Stimulated activated CD4-positive, alpha-beta T cell treated with anti-CD3 and anti-CD28 coated beads, Interleukin-12 subunit alpha, Interleukin-12 subunit beta, amount 100 ng/mL, for 24 hours (primary cell): ENCODE measurements at places on chromosomes 12 and 14.

DNA sequence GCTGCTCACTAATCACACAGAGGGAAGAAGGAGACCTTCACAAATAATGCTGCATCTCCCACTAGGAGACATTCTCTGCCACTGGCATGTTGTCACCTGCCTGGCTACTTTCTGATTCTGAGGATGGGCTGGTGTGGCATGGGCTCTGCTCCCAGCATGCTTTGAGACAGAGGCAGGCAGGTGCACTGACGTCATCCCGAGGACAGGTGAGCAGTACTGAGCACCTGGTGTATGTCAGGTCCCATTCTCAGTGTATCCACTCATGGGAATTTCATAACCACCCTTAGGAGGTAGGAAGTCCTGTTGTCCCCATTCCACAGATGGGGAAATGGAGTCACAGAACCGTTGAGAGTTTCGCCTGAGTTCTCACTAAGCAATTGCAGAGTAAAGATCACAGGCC lies 597.9 kb downstream of the VRK1 start:
- DNase-seq, result no peak

GRCh38 chr14:36313898-36314297 lies 6.5 kb downstream of the MBIP start:
- no peak for DNase-seq

DNA sequence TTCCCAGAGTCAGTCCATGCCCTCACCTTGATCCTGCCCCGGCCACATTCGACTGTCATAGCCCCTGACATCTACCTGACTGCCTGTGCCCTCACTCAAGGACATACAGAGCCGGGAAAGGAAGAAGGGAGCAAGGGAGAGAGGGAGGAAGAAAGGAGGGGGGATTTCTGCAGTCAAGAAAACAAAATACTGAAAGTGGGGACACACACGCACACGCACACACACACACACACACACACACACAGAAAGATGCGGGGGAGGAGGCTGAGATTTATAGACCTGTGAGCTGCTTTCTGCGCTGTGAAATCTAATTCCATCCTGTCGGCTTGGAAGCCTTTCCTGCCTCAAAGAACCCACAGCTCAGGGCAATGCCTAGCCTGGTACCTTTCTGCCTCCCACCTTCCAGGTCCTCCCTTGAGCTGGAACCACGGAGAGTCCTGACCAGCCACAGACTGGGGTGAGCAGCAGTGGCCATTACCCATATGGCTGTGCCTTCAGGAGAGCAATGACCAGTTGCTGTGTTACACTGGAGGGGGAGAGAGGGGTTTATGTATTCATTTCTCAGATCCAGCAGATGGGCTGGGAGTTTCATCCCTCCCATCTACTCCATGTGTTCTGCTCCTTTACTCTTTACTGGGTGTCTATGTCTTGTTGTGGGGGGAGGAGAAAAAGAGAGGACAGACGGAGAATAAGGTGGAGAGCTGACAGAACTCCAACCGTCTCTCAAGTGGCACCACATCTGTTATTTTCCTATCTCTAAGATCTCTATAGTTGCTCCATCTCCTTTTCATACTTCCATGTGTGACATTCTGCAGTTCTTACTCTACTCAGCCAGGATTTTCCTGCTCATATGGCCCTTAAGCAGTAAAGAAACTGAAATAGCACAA lies 12.9 kb downstream of the C14orf93 start:
- no peak for DNase-seq

DNA sequence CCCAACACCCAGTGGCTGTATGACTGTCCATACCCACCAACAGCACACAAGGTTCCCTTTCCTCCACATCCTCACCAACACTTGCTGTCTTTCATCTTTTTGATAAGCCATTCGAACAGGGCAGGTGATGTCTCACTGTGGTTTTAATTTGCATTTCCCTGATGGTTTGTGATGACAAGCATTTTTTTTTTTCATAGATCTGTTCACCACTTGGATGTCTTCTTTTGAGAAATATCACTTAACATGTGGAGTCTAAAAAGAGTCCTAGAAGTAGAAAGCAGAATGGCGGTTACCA lies 198.1 kb upstream of the DIO3 start:
- DNase-seq, result no peak

GRCh38 chr12:93442411-93443340 lies 929 bp upstream of the UBE2N start:
- no peak for DNase-seq

DNA sequence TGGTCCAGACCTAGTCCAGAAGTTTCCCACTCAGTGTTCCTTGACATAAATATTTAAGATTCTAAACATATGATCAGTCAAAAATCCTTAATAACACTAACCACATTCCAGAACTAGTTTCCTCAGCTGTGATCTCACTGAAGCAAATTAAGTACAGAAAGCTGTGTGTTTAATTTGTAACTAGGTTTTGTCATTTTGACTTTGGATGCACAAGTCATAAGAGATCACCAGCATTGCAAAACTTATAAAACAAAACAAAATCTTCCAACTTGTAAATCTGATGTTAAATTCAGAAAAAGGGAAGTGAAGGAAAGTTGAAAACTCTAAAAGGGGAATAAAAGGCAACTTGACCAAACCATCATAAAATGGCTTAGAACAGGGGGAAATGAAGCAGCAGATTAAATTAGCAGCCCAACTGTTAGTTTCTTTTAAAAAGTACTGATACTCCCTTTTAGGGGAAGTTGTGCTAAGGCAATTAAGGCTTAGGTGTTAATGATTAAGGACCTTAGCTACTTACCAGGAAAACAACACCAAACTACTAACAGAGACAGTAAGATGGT lies 56.6 kb downstream of the SH2B3 start:
- DNase-seq, result no peak

- no peak for DNase-seq
Measured at GRCh38 chr12:1189163-1189562, 198.1 kb downstream of the ERC1 start.

- DNase-seq, result no peak
Measured at GRCh38 chr14:103867020-103867419, 19.6 kb upstream of the PPP1R13B start.

DNA sequence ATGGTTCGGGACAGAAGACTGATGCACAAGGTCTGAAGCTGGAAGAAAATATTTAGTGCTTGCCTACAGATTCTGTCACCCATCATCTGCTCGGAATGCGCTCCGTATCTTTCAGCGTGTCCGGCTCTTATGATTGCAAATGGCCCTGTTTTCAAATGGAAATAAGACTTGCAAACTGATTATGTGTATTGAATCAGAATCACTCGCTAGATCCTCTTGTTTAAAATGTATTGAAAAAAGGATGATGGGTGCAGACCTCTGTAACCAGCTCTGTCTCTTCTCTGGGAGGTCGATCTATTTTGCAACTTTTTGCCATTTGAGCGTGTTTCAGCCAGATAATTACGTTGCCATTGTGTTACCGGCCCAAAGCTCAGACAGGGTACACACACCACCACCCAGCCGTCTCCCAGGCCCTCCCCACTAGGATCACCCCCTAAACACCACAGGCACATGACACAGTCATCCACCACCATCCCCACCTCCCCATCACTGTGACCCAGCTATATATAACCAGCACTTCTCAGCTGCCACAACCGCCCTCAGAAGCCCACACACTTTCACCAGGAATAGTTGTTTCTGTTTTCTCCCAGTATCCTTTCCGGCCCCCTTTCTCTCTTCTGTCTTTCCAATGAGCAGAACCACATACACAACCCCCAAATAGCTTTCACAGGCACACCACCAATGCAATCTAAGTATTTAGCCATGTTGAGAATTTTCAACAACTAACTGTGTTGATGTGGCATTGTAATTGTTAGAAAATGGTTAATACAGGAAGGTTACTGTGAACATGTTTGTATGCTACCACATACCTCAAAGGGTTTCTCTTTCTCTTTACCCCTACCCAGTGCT lies 10.7 kb downstream of the NKX2-1 start:
- DNase-seq, result no peak

DNA sequence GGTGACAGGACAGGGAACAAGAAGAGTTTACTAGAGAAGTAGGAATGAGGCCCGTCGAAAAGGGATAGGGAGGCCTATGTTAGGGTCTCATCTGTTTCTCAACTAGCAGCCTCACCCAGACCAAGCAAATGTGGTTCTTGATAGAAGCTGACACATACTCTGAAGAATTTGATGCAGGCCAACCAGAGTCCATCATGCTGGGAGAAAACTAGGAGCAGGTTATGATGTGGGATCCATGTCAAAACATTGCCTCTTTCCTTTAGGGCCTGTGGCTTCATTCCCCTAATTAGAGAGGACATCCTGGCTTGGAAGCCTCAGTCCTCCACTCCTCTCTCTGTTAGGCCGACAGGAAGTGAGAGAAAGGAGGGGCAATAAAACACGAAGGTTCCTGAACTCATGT lies 122.8 kb downstream of the NTF3 start:
- no peak for DNase-seq

DNA sequence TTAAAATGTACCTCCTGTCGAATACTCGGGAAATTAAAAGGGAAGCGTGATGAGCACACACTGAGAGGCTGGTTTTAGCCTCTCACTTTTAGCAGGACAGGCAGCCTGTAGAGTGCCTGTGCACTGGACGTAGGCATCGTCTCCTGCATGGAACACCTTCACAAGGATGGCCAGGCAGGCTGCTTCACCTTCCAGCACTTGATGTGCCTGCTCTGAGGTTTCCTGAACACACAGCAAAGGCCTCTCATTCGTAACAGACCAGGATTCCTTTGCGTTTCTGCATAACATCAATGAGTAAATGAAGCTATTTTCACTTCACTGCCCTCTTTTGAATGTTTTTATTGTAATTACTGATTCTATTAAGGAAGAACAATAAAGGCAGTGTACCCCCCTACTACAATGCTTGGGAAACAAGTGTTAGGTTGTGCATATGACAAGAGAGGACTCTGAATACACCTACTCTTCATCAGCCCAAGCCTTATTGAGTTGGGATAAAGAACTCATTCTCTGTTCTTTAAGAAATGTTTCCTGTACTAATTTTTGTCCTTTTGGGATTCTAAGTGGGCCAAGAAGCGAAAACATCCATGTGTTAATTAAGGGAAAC lies 1077.6 kb upstream of the FOXG1 start:
- DNase-seq, result no peak

DNA sequence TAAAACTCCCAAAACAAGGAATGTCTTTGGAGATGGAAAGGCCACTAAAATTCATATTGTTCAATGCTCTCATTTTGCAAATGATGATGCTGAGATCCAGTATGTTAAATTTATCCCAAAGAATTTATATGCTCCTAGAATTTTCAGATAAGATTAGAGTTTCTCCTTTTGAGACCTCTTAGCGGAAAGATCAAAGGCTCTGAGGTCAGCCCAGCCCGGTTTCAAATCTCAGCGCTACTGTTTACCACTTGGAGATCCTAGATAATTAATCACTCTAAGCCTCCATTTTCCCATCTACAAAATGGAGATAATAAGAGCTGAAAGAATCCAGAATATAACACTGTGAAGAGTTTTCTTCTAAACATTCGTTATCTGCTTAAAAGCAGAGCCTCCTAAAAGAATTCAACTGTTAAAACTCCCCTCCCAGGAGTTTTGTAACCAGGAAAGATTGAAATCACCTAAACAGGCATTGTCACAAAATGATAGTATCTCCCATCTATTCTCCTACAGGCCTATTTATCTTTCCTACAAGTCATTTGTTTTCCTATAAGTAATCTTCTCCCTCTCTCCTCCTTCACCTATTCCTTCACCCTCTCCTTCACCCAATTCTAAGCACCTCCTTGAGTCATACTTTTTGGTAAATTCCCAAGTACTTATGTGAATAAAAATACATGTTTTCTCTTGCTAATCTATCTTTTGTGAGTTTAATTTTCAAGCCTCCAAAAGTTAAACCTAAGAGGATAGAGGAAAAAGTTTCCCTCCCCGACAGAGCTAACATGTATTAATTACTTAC lies 16.7 kb downstream of the DUSP6 start:
- no peak for DNase-seq

DNA sequence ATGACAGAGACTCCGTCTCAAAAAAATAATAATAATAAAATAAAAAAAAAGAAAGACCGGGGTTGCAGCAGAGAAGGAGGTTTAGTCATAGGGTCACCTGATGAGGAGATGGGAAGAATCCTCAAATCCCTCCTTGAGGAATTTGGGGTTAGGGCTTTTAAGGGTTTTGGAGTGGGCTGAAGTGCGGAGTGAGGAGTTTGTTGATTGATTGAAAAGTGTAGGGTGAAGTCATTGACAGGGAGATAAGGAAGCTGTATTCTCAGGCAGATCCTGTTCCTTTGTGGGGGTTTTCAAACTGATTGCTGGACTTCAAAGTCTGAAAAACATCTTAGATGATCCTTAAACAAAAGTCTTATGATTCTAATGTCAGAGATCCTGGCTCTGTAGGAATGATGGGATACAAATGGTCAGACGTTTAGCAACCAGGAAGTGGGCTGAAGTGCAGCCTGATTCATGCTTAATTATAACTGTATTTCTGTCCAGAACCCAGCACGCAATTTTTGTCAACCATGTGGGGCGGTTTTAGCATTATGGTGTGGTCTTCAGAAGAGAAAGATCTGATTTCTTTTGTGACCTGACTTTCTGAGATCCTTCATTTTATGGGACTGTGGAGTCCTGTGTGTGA lies 16.0 kb downstream of the FNTB start:
- DNase-seq, result no peak

DNA sequence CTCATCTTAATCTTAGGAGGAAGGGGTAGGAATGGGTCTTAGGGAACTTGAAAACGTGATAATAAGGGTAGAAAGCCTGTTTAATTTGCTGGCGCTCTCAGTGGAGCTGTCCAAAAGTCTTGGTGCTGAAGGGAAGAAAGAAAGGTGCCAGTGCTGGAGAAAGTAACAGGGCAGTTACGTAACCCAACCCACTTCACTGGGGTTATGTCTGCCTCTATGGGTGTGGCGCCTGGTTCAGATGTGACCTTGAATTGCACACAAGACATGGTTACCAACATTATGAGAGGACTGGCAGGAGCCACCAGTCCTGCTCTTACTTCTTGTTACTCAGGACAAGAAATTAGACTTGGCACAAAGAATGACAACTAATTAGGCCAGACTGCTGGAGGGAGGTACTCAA lies 18.6 kb upstream of the GPATCH2L start:
- no peak for DNase-seq

- DNase-seq, result no peak
Measured at GRCh38 chr14:44833376-44834060, 128.2 kb downstream of the KLHL28 start.

- DNase-seq, result no peak
Measured at GRCh38 chr14:76486251-76486743, 110.4 kb downstream of the ESRRB start.

- no peak for DNase-seq
Measured at GRCh38 chr12:27975222-27976136, 2.9 kb upstream of the PTHLH start.

GRCh38 chr12:112812600-112813406 lies 21.3 kb downstream of the RPH3A start:
- DNase-seq, result no peak

DNA sequence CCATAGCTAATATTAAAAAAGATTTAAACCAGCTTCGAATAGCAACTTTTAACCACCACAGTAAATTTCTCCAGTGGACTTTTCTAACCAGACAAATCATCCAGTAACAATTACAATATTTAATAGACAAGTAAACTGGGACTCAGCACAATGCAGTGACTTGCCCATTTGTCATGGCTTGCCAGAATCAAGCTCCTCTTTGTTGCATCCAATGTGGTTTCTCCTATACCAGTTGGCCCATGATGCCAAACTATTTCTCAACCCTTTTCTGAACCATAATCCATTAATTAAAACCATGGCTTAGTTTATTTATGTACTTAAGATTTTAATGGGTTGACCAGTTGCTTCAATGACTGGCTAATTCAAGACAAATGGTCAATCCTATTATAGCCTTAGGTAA lies 64.4 kb downstream of the DIO2 start:
- DNase-seq, result no peak
